Nephron progenitor cell (in vitro differentiated cells): ENCODE measurements at places on chromosomes 12 and 14.

- DNase-seq: no peak
These were observed 15.2 kb upstream of the DLK1 start for GRCh38 chr14:100711493-100711892.

DNA sequence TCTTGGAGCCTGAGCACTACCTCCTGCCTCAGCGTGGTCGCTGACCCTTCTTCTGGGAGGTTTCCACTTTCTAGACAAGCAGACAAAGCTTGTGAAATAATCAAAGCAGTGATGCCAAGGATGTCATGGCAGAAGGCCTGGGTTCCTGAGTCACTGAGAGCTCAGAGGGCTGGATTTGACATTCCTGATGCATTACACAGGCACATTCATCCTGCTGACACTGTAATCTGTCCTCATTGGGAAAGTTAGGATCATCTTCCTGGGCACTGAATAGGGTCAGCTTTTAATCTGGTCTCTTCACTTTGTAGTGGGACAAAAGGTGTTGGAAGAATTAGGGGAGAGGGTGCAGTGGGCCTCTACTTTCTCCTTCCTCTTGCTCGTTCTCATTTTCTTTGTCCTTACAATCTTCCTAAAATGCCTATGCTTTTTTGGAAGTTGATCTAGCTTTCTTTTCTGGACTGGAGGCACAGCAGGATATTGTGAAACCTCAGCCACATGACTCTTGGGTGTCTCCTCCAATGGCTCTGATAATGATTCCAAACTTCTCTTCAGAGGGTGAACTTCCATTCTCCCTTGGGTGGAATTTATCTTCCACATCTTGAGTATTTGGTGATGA, 29.6 kb downstream of the EEA1 start:
- no peak for DNase-seq

DNA sequence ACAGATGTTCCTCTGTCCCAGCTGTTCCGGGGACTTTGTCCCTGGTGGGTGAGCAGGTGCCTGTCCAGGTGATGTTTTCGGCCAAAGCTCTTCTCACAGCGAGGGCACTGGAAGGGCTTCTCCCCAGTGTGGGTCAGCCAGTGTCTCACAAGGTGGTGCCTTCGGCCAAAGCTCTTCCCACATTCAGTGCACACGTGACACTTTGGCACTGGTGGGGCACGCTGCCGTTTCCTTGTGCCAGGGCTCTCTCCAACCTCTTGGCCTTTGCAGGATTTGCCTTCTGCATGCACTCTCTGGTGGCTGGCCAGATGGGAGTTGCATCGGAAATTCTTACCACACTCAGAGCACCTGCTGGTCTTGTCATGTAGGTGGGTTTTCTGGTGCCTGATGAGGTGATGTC, 7.7 kb downstream of the ZNF641 start:
- no peak for DNase-seq

DNA sequence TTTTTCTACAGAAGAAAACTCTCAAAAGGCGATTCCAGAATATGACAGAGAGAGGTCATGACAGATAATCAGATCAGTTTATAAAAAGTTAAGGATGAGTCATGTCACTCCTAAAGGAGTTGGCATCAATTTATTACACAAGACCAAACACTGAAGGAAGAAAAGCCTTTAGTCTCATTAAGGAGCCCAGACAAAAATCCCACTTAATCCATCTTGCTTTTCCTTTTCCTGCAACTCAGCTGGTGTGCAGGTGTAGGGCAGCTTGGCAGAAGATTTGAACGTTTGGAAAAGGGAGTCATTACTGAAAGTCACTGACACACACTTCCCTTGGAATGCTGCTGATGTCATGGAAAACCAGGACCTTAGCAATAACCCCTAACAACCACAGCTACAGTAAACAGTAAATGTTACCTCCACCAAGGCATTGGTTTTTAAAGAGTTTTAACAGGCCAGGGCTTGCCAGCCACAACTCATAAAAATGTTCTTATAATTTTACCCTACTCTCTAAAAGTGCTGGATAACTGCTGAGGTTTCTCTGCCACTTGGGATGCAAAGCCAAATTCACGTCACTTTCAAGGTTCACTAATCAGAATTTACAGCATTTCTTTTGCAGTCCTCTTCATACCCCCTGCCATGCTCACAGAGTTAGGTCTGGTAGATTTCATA, 320.6 kb downstream of the RAD51B start:
- peak; percentile 15 for DNase-seq

GRCh38 chr14:81400852-81401251, 728 bp upstream of the STON2 start:
- no peak for DNase-seq

- DNase-seq: no peak
These were observed 3.7 kb downstream of the NFKBIA start for GRCh38 chr14:35400648-35401421.
